ENCODE measurements at places on chromosomes 5 and 9. TPM values are rescaled to one million over a fixed set of nuclear protein-coding genes. Genes with fewer than 3 reads are reported as not detected.
A peak's percentile ranks its signal among the peaks of the same experiment; 100 is the strongest.

GLRA1 gene
- total RNA-seq, result not detected

DNA sequence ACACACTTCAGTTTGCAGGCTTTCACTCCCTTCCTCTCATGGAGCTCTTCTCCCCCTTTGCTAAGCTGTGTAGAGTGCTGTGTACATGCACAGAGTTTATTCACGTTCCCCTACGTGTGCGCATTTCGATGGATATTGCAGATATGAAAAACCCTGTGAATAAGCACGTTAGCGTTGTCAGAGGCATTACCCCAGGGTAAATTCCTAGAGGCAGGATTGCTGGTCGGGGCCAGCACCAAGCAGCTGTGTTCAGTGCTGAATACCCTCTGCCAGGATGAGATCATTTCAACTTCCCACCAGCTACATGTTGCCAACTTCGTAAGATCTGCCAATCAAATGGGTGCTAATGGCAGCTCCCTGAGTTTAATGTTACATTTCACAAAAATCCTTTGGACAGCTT lies 172.3 kb upstream of the PPP1R26 start:
- no peak for DNase-seq
- H3K27ac ChIP-seq, result no peak overlapping the region
- H3K4me1 ChIP-seq, result no peaks in the 10 kb centered on the region
- H3K27me3 ChIP-seq, result no peaks in the 10 kb centered on the region
- no peak overlapping the region for H3K4me3 ChIP-seq
- H3K36me3 ChIP-seq, result no peaks in the 10 kb centered on the region

DNA sequence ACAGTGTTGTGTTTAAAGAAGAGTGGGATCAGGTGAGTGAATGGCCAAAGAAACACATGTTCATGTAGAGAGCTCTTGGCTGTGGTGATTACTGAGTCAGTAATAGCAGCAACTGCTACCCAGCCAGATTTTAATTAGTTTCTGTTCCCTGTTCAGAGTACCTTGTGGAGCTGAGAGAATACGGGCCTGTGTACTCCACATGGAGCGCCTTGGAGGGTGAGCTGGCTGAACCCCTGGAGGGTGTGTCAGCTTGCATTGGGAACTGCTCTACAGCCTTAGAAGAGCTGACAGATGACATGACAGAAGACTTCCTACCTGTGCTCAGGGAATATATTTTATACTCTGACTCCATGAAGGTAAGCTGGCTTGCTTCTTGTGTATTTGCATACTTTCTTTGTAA lies 52.3 kb downstream of the SLC46A2 start:
- no peaks in the 10 kb centered on the region for H3K4me1 ChIP-seq
- DNase-seq, result no peak
- no peak overlapping the region for H3K4me3 ChIP-seq
- H3K36me3 ChIP-seq, result peaks cover 6% of the 10 kb centered on the region
- no peak overlapping the region for H3K27ac ChIP-seq
- H3K27me3 ChIP-seq, result no peaks in the 10 kb centered on the region

- no peak overlapping the region for H3K27ac ChIP-seq
- H3K27me3 ChIP-seq, result no peaks in the 10 kb centered on the region
- H3K36me3 ChIP-seq, result no peaks in the 10 kb centered on the region
- no peak for DNase-seq
- no peak overlapping the region for H3K4me3 ChIP-seq
These were observed 9.1 kb upstream of the ADAM19 start for GRCh38 chr5:157584628-157585027.

ZCCHC10 gene
- 35.0 TPM for total RNA-seq

DNA sequence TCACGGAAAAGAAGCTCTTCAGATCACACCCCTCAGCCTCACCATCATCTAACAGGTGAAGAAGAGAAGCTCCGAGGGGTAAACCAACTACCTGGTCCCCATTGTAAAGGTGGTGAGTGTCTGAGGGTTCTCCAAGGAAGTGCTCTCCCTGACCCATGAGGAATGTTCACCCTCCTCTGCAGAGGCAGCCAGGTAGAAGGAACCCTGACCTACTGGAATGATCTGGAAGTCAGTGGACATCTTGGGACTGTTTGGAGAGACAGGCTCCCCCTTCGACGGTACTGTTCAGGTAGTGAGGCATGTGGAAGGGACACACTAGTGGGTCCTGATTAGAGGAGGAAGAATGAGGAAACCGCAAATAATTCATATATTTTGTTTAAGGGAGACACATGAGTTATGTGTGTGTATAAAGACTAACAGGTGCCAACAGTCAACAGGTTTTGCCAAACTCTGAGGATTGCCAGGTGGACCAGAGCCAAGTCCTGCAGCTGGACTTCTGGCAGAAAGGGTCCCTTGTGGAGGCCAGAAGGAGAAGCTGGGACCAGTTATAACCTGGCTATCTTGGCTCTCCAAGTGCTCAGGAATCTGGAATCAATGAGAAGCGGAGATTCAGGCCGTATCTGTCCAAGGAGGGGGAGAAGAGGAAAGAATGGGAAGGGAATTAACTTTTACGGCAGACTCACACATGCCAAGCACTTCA lies 3.0 kb upstream of the ZBTB34 start:
- no peak overlapping the region for H3K4me3 ChIP-seq
- no peak for DNase-seq

DNA sequence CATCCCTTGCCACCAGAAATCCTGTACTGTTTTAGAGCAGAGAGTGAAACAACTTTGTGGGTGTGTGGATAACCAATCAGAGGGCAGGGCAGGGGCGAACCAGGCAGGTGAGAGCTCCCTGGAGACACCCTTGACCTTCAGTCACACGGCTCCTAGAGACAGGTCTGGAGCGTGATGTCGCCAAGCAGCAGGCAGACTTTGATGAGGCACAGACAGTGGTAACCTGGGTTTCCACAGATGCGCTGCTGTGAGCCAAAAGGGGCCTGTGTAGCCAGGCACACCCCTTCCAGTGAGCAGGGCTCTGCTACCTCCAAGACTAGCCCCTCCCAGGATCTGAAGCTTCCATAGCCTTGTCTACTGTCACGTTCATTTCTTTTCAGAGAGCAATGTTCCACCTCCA lies 317.8 kb upstream of the ADCY2 start:
- H3K4me1 ChIP-seq, result no peaks in the 10 kb centered on the region
- no peak overlapping the region for H3K4me3 ChIP-seq
- H3K27me3 ChIP-seq, result no peaks in the 10 kb centered on the region
- H3K36me3 ChIP-seq, result no peaks in the 10 kb centered on the region

DNA sequence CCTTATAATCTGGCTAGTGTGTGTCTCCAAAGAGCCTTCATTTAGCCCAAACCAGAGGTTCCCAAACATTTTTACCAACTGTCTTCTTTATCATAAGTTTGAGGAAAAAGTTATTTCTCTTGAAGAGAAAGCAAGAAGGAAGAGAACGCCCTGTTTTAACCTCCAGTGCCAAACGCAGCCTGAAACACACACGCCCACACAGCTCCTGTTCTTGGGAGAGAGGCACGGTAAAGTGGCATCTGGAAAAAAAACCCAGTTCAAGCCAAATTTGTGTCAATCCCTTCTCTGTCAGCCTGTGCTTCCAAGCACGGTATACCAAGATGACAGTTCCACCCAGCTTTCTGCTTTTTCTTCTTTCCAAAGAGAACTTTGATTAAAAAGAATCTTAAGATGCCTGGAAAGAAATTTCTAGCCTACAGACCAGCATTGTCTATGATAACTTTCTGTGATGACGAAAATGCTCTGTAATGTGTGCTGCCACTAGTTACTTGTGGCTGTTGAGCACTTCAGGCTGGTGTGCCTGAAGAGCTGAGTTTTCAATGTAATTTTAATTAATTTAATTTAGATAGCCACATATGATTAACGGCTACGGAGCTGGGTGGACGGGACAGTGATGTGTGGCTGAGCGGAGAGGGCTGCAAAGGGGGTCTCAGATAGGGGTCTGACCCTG lies 62.3 kb downstream of the ACER2 start:
- H3K27me3 ChIP-seq, result no peaks in the 10 kb centered on the region
- no peak overlapping the region for H3K27ac ChIP-seq

- no peaks in the 10 kb centered on the region for H3K36me3 ChIP-seq
- no peak overlapping the region for H3K27ac ChIP-seq
- DNase-seq, result no peak
- no peaks in the 10 kb centered on the region for H3K4me1 ChIP-seq
These were observed 400.2 kb downstream of the TLR4 start for GRCh38 chr9:118104363-118104762.

DNA sequence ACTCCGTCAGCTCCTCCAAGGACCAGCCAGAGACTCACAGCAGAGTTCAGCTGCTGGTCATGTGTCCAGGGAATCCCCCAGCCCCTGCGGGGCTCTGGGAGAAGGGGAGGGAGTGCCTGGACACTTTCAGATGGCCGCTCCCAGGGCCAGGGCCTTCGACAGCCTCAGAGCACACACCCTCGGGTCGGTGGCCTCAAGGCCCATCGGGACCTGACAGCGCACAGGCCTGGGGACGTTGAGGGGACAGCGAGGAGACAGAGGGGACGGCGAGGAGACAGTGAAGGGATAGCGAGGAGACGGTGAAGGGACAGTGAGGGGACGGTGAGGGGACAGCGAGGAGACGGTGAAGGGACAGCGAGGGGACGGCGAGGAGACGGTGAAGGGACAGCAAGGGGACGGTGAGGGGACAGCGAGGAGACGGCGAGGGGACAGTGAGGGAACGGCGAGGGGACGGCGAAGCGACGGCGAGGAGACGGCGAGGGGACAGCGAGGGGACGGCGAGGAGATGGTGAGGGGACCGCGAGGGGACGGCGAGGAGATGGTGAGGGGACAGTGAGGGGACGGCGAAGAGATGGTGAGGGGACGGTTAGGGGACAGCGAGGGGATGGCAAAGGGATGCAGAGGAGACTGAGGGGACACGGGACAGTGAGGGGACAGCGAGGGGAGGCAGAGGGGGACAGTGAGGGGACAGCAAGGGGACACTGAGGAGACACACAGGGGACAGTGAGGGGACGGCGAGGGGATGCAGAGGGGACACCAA lies 47.3 kb downstream of the SLC12A7 start:
- no peaks in the 10 kb centered on the region for H3K4me1 ChIP-seq
- no peaks in the 10 kb centered on the region for H3K36me3 ChIP-seq
- DNase-seq, result no peak
- H3K27ac ChIP-seq, result no peak overlapping the region

DNA sequence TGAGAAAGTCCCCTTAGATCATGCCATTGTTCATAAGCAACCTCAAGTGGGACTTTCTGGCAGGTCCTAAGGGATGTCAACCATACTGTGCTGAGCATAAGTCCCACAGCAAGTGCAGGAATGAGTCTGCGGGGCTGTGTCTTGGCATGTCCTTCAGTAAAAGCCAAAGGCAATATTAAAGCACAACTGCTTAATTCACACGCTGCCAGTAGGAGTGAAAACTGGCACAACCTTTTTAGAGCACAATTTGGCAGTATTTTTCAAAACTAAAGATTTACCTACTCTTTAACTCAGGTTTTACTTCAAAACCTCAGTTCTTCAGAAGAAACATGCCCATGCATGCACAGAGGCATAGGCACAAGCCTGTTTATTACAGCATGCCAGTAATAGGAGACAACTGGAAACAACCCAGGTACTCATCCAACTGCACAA lies 24.4 kb upstream of the SMAD5 start:
- H3K4me3 ChIP-seq, result no peak overlapping the region
- no peak overlapping the region for H3K27ac ChIP-seq
- DNase-seq, result no peak
- no peaks in the 10 kb centered on the region for H3K27me3 ChIP-seq
- H3K4me1 ChIP-seq, result no peaks in the 10 kb centered on the region
- H3K36me3 ChIP-seq, result no peaks in the 10 kb centered on the region

KCNN2 gene
- not detected for total RNA-seq

ARID3C gene
- 0.22 TPM for total RNA-seq

- H3K4me1 ChIP-seq, result no peaks in the 10 kb centered on the region
- DNase-seq, result no peak
- H3K27me3 ChIP-seq, result no peaks in the 10 kb centered on the region
- no peaks in the 10 kb centered on the region for H3K36me3 ChIP-seq
- no peak overlapping the region for H3K27ac ChIP-seq
These were observed 329.5 kb downstream of the KIAA0825 start for GRCh38 chr5:94288937-94289336.

DNA sequence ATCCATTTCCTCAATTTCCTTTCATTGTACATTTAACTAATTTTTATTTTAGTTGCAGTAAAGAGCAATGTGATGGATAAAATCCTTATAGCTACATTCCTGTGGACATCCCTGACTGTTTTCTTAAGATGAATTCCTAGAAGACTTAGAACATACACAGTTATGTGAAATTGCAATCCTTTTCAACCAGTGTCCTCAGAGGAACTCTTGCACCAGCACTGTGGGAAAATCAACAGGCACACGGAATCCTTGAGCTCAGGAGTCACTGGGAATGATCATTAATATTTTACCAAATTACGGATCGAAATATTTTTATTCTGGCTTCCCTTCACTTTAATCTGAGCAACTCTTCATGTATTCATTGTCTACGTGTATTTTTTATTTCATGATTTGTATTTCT lies 901.9 kb upstream of the WWC1 start:
- no peaks in the 10 kb centered on the region for H3K36me3 ChIP-seq
- no peak overlapping the region for H3K4me3 ChIP-seq

GRCh38 chr5:178240341-178240741 lies 7.7 kb upstream of the PHYKPL start:
- H3K27ac ChIP-seq, result no peak overlapping the region
- DNase-seq, result no peak
- no peaks in the 10 kb centered on the region for H3K36me3 ChIP-seq
- no peak overlapping the region for H3K4me3 ChIP-seq
- H3K4me1 ChIP-seq, result peaks cover 50% of the 10 kb centered on the region

DNA sequence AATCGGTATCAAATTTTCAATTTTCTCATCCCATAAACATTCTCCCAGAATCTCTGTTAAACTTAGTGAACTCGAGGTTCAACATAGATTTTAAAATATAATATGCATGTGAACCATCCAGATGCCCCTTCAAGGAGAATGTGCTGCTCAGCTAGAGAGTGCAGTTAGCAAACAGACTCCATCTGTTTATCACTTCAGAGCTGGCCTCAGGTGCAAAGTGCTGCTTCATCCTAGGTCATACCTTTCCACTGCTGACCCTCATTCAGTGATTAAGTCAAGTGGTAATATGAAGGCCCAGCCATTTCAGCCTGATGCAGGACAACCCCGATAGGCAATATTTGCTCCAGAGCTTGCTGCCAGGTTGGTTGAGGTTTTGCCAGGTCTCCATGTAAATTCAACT lies 339.0 kb upstream of the POU5F2 start:
- H3K4me1 ChIP-seq, result no peaks in the 10 kb centered on the region
- no peak overlapping the region for H3K4me3 ChIP-seq
- no peak overlapping the region for H3K27ac ChIP-seq
- no peaks in the 10 kb centered on the region for H3K36me3 ChIP-seq
- no peak for DNase-seq

DNA sequence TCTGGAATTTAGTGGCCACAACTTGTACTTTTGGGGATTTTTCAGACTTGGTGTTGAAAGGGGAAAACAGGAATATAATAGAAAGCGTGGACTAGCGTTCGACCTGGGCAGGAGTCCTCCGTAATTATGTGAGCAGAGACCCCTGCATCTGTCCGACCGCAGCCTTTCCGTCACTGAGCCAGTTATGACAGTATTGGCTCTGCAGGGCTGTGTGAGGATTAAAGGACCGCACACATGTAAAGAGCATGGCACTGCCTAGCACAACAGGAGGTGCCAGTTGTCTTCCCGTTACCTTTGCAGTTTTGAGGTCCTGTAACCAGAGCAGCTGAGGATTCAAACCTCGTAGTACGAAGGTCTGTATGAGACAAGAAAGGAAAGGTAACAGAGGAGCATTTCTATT lies 1.2 kb downstream of the B4GALT7 start:
- H3K27me3 ChIP-seq, result no peaks in the 10 kb centered on the region
- H3K4me3 ChIP-seq, result peak overlapping the region; percentile 64
- no peak for DNase-seq
- H3K36me3 ChIP-seq, result peaks cover 2% of the 10 kb centered on the region
- peak overlapping the region; percentile 52 for H3K27ac ChIP-seq
- H3K4me1 ChIP-seq, result peaks cover 16% of the 10 kb centered on the region

Data from CD8-positive, alpha-beta memory T cell (primary cell).